ENCODE measurements at places on chromosomes 11 and 22. TPM values are rescaled to one million over a fixed set of nuclear protein-coding genes. Genes with fewer than 3 reads are reported as not detected.

Gene EMID1
- not detected for total RNA-seq

Gene SLC25A18
- total RNA-seq: not detected

Gene POTEH
- not detected for total RNA-seq

Gene FAM118A
- total RNA-seq: 244 TPM

Gene KCNJ5
- 6.9 TPM for total RNA-seq

Gene SERPINH1
- 480 TPM for total RNA-seq
